ENCODE measurements at places on chromosomes 7 and 10.

- DNase-seq = no peak
These were observed 90.9 kb upstream of the IKZF1 start for GRCh38 chr7:50213622-50214017.

DNA sequence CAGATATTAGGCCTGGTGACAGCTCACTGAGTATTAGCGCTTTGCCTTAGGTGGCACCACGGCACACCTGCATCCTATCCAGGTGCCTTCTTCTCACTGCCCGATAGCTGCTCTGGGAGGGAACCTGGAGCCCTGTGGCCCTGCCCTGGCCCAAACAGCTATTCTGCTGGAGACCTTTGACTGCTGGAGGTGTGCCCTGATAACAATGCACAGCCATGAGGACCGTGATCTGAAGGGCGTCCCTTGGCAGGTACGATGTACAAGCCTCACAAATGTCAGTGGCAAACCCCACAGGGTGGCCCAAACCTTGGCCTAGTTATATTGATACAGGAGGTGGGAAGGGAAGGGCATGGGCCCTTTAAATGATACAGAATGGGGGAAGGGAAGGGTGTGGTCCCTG lies 259.5 kb downstream of the GRID1 start:
- no peak for DNase-seq

DNA sequence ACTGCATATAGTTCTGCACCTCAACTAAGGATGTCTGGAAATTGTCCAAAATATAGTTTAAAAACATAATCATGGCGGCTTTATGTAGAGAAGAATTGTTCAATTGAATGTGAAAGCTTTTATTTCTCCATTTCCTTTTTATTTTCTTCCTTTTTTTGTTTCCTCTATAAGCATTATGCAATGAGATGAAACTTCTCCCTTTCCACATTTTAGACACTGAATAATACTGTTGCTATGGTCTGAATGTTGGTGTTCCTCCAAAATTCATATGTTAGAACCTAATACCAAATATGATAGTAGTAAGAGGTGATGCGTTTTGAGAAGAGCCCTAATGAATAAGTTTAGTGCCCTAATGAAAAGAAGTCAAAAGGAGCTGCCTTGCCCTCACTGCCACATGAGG lies 175.0 kb downstream of the RNLS start:
- no peak for DNase-seq

DNA sequence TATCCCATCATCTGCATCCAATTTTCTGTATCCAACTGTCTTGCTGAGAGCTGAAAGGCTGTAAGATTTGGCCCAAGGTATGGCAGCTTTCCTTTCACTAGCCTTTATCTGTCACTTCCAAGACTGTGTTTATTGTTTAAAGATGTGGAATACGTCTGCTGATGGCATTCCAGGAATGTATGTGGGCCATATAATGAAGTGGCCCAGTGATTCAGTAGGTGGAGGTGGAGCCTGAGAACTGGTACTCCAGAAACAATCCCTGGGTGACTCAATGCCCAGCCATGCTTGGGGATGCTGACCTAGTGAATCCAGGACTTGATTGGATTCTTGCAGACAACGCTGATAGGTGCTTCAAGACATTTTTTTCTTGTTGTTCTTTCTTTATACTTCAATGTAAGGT lies 13.5 kb downstream of the NEUROD6 start:
- no peak for DNase-seq

DNA sequence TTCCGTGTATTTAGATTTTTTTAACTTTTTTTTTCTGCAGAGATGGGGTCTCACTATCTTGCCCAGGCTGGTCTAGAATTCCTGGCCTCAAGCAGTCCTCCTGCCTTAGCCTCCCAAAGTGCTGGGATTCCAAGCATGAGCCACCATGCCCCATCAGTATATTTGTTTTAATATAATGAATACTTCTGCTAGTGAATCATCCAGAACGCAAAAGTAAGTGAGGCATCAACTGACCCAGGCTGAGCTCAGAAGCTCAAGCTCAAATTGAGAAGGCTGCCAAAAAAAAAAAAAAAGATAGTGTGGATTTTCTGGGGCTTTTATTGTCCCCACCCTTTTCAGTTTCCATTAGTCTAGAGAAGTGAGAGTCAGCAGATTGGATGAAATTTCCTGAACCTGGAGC lies 39.0 kb upstream of the TECTB start:
- no peak for DNase-seq

All from T-helper 22 cell (primary cell).